ENCODE measurements at places on chromosomes 16 and 17.

- no peak for DNase-seq
Measured at GRCh38 chr17:55661256-55661758, 61.4 kb downstream of the TMEM100 start.

- DNase-seq: no peak
Measured at GRCh38 chr16:3028716-3029319, 5.0 kb downstream of the THOC6 start.

DNA sequence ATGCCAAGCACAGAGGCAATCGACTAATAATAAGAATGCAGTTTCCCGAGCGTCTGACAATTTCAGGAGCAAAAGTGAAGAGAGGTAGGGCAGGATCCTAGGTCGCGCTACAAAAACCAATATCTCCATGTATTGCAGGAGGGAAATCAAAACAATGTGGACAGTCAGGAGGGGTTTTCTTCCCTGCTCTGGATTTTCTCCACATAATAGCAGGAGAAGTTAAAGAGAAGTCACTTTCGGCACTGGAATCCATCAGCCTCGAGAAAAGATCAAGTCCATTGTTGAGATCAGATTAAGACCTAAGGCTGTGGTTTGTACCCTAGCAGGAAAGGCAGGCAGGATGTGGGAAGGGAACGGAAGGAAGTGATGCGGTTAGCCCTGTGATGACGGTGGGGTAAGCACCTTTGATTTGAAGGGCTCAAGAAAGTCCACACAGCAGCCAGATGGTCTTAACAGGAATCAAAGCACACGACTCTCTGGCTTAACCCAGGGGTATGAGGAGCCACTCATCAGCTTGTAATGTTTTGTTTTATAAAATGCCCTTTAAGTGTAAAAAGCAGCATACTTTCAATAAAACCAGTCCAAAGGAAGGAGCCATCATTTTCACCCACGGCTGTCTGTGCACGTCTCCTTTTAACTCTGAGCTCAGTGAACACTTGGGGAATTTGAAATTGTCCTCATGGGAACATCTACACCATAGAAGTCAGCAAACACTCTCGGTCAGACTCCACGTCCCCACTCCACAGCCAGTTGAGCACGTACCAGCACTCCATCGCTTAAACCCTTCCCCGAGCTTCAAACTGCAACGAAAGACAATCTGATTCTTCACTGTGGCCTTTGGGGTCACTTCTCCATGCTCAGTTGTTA lies 15.8 kb upstream of the AKTIP start:
- no peak for DNase-seq

- no peak for DNase-seq
Measured at GRCh38 chr17:21512307-21513011, 136.3 kb downstream of the KCNJ12 start.

DNA sequence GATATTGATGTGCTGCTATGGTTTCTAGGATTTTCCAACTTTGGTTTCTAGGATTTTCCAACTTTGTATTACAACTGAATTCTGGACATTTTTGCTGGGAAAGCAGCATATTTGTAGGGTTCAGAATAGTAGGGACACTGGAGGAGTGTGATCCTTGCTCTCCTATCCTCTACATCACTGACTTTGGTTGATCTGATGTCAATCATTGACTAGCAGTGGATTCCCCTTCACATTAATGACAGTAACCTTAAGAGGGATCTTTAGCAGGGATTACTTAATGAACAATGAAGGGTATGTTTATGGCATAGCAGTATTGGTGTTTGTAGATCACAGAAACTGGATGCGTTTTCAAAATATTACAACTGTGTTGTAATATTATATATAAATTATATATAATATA lies 67.4 kb downstream of the MAP2K4 start:
- no peak for DNase-seq

Measured in NCI-H1048 (cell line).